CD4-positive, alpha-beta T cell treated with Interleukin-12 subunit alpha and Interleukin-12 subunit beta, for 1 hour (primary cell): ENCODE measurements at places on chromosomes 4 and X.

DNA sequence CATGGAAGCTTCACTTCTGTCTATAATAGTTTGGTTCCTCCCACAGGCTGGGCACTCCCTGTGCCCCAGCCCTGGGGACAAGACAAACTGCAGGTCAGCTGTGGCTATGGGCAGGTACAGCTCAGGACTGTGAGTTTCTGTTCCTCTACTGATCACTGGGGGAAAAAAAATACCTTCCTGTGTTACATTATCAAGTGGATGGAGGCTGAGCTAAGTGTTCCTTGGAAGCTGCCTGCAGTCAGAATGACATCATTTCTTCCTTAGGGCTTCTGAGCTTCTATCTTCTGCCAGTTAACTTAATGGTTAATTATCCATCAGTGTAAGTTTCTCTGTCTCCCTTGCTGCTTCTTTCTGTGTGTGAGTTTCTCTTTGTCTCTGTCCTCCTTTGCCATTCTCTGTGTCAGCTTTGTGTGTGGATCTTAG is 4.6 kb downstream of the RAB33A start:
- no peak for DNase-seq

DNA sequence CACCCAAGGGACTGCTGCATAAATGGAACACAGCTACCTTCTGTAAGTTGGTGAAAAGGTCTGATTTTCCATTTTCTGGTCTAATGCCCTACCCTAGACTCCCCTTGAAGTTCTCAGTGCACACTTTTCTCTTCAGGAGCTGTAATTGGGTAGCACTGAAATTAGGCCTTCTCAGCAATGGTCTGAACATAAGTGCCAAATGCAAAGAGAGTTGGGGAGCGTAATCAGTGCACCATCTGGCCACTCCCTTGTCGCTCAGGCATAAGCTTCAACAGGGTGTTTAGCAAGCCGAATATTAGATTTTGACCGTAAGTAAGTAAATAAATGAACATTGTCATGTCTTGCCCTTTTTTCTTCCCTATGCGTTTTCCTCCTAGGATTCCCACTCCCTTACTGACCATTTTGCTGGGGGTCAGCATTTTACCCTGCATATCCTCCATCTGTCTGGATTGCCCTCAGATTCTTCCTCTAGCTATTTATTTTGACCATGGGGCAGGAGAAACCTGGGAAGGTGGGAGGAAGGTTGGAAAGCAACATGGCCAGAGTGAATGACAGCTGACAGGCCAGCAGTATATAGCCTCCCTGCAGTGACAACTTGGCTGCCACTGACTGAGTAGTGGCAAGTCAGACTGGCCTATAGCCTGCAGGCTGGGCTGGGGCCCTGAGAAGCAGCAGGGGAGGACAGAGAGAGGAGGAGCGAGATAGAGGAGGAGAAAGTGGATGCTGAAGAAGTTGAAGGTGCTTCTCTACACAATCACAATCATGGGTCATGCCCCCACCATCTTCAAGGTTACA is 2.7 kb downstream of the NHSL2 start:
- no peak for DNase-seq

DNA sequence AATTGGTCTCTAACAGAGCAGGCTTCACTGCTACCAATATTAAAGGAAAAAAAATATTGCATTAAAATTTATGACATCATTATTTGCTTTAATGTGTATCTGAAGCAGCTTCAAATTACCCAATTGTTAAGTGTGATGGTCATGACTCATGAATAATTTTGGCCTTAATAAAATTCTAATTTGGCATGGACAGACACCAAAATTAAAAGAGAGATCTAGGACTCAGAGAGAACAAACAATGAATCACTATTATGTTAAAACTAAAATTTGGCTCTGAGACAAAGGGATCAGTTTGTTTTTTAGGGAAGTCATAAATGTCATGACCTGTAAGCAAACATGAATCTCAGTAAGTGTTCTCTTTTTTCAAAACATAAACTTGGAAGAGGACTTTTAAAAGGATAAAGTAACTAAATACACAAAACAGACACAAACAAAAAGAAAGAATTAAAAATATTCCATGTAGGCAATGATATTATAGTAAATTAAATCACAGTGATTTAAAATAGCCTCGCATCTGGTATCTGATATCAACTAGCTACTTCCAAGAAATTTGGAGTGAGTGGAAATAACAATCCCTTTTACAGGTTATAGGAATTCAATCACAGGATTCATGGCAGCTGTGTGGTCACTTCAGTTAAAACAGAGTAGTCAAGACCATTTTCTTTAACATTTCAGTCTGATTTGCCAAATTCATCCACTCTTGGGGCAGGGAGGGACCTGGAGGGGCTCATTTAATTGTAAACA is 11.6 kb downstream of the VEGFC start:
- no peak for DNase-seq

GRCh38 chrX:150227873-150228410 is 135.2 kb upstream of the MAMLD1 start:
- no peak for DNase-seq

GRCh38 chr4:128191115-128191781 is 96.4 kb downstream of the PGRMC2 start:
- peak; percentile 72 for DNase-seq
